ENCODE measurements at places on chromosomes 6 and 20.

- DNase-seq: no peak
Observed at GRCh38 chr6:169558774-169559441, 142.9 kb downstream of the WDR27 start.

- DNase-seq: peak; percentile 25
Observed at GRCh38 chr20:22333885-22334545, 250.4 kb downstream of the FOXA2 start.

- no peak for DNase-seq
Observed at GRCh38 chr6:40022867-40023266, 88.6 kb upstream of the MOCS1 start.

- DNase-seq: no peak
Observed at GRCh38 chr6:37481711-37482605, 17.7 kb downstream of the CCDC167 start.

DNA sequence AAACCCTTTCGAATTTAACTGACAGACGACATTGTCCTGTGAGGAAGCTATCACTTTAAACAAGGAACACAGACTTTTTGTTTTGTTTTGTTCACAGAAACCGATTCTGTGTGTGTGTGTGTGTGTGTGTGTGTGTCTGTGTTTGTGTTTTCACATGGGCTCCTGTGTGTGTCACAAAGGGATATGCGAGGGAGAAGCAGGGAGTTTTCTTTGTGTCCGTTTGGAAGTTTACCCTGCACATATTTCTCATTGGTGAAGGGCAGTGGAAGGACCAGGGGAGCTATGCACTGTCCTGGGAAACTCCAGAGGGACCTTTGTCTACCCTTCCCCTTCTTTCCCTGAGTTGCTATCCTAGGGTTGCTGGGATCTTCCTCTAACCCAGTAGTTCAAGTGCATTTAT, 17.7 kb downstream of the POM121L2 start:
- DNase-seq: no peak

DNA sequence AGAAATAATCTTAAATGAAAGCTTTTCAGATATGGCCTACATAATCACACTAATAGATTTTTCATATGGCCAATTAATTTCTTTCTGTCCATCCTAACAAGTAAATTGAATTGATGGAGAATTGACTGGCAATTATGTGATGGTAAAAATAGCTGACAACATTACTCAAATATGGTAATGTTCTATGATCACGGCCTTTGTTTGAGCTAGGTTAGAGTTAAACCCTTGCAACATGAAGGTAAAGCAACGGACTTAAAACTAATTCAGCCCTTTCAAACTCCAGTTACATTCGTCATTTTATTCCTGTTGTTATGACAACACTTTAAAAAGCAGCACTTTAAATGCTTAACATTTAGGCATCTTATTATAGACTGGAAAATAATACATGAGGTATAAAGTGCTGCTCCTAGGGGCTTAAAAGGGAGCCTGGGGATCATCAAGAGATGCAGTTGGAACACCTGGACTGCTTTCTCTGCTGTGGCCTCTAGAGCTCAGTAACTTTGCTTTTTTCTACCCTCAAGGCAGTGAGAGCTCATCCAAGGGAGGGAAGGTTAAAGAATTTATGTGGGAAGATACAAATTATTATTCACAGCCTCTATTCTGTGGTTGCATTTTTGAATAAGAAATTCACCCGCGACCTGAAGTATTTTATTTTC, 46.9 kb downstream of the RIPOR2 start:
- DNase-seq: no peak

GRCh38 chr6:7445101-7445500, 55.5 kb downstream of the RIOK1 start:
- no peak for DNase-seq

DNA sequence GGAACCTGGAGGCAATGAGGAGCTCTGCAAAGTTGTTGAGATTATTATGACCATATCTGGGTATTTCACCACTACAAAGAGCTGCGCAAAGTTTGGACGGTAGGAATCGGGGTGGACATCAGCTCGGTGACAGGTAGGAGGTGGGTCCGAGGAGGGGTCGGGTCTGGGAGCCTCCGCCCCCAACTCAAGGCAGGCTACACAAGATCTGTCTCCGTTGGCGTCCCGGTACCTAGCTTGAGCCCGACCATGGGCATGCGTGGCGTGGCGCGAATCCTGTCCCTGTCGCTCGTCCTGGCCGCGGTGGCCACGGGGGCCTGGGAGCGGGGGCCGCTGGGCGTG, 40.2 kb upstream of the ZNFX1 start:
- DNase-seq: no peak

- no peak for DNase-seq
Observed at GRCh38 chr6:166739117-166739975, 112.3 kb upstream of the RPS6KA2 start.

GRCh38 chr6:112206110-112206458, 48.3 kb downstream of the LAMA4 start:
- no peak for DNase-seq

DNA sequence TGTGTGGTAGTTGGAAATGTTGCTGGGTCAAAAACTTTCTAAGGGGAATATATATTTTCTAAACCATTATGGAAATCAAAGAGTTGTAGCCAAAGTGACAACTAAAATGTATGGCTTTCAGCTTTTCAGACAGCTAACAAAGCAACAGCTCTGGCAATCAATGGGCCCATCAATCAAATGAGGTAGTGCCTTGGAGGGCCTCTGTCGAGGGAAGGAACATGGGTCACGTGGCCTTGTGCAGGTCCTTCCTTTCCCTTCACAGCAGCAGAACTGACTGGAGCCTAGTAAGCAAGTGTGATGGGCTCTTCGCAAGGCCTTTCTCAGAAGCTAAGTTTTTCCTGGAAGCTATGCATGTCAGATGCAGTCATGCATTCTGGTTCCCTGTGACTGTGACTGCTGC, 17.9 kb downstream of the FAXC start:
- DNase-seq: no peak

- DNase-seq: no peak
Observed at GRCh38 chr6:90362318-90362717, 65.7 kb upstream of the BACH2 start.

DNA sequence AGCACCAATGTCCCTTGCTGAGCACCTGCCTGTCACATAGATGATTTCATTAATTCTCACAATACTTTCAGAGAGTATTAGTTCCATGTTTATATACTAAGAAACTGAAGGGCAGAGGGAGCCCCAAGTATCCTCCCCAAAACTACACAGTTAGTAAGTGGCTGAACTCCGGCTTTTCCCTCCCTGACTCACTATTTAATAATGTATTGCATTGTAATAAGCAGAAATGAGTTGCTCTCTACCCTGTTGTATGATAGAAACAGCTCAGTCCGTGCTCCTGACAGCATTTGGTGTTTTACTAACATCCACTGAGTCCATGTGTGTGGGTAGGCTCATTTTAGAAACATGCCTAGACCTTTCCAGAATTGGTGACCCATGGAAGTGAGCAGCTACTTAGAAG, 76.8 kb downstream of the OLIG3 start:
- DNase-seq: no peak

DNA sequence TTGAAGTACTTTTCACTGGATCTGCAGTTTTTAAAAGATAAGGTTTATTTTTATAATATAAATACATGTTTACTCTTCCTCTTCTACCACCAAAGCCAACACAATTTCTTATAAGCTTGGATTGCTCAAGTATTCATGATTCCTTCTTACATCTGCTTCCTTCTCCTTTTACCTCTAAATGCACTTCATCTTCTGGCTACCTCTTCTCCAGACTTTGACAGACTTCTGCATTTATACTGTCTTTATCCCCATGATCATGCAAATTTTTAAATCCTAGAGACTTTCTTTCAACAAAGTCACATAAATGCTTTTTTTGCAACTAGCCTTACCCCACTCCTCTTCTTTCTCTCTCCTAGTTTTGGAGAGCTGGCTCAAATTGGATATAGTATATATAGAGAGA, 142.9 kb downstream of the TFAP2B start:
- no peak for DNase-seq

- DNase-seq: no peak
Observed at GRCh38 chr6:126232671-126233070, 107.2 kb upstream of the CENPW start.

DNA sequence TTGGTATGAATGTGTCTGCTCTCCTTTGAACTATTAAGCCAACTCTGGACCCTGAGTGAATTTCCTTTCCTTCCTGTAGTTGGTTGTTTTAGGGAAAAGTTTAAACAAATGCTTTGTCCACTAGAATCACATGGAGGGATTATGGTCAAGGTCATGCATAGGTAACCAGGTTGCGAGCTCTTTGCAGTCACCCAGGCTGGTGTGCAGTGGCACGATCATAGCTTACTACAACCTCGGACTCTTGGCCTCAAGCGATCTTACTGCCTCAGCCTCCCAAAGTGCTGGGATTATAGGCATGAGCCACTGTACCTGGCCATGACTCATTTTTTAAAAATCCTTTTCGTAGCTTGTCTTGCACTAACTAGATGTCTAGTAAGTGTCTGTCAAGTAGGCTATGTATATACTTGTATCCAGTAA, 88.0 kb upstream of the SOX4 start:
- no peak for DNase-seq

GRCh38 chr6:4253604-4254231, 118.3 kb upstream of the ECI2 start:
- no peak for DNase-seq

DNA sequence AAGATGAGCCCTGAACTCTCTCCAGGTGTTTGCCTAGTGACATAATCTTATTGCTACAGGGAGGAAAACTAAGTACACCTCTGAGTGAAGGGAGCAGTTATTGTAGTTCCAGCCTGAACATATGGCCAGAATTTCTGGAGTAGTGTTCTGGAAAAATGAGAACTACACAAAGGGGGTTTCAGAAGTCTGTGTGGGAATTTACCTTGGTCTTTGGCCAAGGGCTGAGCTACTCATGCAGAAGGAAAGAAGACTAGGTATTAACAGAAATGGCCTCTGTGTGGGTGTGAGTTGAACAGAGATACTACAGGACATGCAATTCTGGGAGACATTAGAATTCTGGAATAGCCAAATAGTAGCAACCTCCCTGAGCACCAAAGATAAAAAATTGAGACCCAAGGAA, 1009.7 kb upstream of the GJE1 start:
- no peak for DNase-seq

- DNase-seq: no peak
Observed at GRCh38 chr6:53130569-53131290, 17.9 kb downstream of the GCM1 start.

- peak; percentile 23 for DNase-seq
Observed at GRCh38 chr20:34074101-34074760, 37.8 kb downstream of the EIF2S2 start.

DNA sequence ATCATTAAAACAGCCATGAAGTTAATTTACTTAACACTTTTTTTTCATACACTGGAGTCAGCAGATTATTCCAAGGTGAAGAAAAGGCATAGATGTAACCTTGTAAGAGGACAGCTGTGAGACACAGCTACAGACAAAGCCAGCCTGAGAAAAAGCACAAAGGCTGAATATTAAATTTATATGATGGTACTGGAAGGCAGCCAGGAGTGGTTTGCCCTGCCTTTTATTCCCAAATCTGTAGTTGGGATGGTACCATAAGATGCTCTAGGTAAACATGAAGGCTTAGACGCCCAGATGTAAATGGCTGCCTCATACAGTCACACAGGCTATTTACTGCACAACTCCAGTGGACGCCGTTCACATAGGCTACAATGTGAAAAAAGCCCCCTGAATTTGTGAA, 42.1 kb upstream of the LOC128125822 start:
- DNase-seq: no peak

DNA sequence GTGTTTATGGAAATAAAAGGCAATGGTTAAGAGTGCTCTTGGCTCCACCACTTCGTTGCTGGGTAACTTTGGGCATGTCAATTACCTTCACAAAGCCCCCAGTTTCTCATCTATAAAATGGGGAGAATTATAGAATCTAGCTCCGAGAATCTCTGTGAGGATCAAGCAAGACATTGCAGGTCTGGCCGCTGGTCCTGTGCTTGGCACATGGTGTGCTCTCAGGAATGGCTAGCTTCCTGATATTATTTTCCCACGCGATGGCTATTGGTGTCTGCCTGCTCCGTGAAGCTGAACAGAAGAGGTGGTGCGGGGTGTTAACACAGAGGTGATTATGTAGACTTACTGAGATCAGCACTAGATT, 57.0 kb downstream of the NOX3 start:
- DNase-seq: no peak

DNA sequence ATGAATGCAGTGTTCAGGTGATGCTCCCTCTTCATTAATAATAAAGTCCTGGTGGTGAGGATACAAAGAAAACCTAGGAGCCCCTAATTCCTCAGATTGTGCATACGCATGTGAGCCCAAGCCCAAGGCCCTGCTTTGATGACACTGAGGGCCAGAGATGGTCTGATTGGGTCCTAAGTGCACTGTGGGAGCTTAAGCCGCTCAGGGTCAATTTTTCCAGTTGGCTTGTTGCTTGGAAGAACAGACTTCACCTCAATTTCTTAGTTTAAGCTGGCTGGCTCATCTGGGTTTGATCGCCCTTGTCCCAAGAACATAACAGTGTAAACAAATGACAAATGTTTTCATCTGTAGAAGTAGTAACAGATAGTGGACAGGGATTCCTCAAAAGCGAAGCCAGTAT, 41.4 kb downstream of the INSM1 start:
- DNase-seq: no peak

- no peak for DNase-seq
Observed at GRCh38 chr6:11851387-11851786, 72.8 kb upstream of the ADTRP start.

DNA sequence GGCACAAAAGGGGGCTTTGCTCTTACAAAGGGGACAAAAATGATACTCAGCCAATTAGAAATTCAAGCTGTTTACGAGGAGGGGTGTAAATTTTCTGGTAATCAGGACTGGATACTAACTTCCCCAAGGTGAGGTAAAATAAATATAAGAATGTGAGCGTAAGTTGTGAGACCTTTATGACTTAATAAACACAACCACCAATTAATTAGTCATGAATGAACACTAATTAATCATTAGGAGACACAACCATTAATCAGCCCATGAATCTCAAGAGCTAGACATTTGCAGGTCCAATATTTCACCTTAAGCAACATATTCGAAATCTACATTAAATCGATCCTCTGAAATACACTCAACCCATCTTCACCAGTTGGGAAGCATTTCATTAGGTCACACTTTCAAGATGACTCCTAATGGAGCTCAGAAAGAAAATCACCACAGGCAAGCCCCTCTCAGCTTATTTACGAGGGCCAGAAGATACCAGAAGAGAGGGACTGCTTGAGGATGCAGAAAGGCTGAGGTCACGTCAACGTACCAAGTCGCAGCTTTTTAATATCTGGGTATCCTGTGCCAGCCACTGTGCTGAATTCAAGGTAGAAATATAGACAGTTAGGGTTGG, 2.7 kb downstream of the ADTRP start:
- DNase-seq: no peak

All from NT2/D1 (cell line).